ENCODE measurements at places on chromosomes 11 and 22.

GRCh38 chr11:128530118-128531074 lies 57.0 kb downstream of the ETS1 start:
- DNase-seq, result no peak

DNA sequence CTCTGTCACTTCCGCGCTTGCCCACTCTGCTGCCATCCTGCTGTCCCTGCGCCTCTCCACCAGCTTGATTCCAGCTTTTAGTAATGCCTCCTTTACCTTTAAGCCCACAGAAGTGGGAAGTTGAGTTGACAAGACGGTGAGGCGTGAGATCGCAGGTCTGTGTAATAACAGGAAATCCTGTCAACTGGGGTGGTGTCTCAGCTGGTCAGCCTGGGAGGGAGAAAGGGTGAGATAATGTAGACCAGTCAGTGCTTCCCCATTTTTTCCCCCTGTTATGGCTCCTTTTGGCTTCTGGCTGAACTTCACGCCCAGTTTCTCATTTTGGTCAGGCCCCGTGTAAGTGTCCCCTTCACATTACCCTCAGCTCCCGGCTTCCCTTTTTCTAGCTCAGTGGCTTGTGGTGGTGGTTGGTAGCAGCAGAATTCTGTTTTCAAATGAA lies 98.9 kb downstream of the TRAF6 start:
- no peak for DNase-seq

DNA sequence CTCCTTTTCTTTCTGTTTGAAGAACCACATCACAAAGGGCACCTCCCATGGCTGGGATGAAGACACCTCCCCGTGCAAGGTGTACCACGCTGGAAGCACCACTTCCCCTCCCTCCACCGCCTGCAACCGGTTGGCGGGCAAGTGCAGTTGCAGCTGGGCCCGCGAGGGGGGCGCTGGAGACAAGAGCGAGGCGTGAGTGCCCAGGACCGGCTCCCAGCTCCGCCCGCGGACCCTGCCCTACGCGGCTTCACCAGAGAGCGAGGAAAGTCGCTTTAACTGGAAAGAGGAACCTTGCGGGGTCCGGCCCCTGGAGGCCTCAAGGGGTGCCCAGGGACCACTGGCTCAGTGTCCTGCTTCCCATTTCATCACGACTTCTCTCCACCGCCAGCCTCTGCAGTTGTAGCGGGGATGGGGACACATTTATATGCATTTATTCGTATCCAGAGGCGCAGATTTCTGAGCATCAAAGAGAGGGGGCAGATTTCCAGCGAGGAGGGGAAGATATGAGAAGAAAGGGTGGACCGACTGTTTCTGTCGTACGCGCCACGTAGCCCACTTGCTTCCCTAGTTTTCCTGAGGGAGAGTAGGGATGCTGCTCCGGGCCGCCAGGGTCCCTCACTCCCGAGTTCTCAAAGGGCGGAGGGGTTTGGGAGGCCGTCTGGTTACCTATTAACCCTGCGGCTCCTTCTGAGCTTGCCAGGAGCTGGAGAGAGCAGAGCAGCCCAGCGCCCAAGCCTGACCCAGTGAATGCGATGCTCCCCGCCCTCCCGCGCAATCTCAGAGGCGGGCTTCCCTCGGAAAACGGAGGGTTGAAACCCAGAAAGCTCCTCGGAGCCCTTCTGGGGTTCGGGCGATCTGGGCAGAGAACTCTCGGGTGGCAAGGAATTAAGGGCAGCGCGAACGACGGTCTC lies 3.5 kb downstream of the ESAM start:
- DNase-seq, result peak; percentile 95

DNA sequence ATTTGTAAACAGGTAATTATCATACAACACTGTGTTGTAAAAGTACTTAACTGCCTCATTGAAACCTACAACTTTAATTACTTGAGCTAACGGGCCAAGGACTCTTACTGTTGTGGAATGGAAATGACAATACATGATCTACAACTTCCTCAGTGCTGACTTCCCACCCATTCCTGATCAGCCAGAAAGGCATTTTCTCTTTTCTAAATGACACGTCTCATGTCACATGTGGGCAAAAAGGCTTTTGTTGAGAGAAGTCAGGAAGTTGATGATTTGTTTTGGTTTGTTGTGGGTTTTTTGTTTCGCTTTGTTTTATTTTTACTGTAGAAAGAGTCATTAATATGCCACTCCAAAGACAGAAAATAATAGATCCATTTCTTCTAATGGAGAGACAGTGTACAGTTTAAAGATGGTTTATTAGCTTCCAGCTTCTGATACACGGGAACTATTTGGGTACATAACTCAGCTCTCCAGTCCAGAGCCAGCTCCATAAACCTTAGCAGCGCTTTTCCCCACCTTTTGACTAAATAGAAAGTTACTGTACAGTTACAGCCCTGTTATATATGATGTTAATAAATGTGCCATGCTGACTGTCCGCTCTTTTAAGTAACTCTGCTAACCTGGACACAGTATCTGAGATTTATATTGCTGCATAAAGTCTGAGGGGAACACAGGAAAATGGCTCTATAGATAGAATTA lies 509.4 kb upstream of the API5 start:
- no peak for DNase-seq

DNA sequence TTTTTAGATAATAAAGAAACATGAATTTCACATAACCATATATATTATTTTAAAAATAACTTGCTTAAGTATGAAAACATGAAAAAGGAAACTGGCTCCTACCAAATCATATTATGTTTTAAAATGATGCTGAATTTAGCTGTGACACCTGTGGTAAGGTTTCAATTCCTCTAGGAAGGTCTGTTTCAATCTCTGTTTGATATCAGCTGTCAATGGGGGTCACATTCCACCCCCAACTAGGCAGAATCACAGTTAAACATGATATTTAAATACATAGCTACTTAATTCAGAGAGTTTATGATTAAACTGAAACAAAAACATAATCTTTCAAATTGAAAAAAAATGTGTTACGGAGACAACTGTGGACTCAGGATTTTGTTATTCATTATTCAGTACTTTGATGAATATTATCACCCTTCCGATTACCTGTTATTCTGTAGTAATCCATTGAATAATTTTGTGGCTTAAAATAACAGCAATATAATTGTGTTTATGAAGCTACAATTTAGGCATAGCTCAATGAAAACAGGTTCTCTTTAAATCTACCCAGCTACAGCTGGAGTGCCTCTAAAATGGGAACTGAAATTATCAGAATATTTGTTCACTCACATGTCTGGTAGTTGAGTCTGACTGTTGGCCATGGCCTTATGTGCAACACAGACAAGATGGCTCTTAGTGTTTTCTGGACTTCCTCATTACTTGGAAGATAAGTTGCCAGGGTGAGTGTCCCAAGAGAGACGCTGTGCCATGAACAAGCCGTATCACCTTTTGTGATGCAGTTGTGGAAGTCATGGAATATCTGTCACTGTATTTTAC lies 244.6 kb upstream of the ANO3 start:
- DNase-seq, result no peak

DNA sequence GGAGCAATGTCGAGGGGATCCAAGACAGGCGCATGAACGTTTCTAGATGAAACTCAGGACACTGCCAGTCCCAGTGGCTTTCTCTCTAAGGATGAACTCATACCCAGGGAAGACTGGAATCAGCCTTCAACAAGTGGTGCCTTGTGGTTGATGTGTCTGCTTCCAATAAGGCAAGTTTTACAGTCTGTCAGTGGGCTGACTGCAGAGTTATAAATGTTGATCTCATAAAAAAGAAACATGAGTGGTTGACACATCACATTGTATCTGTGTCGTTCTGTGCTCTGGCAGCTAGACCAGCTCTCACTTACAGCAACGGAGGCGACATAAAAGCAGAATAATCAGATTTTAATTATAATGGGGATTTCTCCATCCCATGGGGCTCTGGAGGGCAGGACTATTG lies 96.7 kb downstream of the SNX19 start:
- DNase-seq, result no peak

DNA sequence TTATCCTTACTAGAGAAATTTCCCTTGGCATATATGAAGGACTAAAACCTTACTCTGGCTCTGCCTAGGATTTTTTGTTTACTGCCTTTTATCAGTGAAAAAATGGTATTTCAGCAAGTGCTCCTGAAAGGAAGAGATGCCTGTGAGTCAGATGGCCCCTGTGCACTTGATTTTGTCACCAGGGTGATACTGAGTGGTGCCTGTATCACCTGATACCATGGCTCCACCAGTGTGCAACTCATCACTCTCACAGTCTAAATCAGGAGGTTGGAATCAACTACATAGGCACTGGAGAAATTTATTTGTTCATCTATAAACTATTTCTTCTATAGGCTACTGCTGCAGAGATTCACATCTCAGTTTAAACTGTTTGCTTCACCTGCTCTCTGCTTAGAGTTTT lies 43.2 kb downstream of the F2 start:
- no peak for DNase-seq

DNA sequence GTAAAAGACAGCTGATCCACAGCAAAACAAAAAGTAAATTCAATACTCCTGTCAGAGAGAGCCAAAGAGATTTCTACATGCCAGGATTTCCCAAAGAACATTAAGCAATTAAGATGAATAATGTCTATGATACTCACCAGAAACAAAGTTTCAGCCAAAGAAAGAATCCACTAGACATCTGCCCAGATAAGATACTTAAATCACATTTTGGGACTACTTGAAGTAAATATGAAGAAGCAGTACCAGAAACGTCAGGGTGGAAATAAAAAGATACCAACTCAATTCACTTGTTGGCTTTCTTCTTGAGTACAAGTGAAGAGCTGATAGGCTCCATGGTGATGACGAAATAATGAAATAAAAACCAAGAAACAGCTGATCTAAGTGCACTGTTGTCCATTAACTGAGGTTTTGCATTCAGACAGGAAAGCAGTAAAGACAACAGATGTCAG lies 31.6 kb upstream of the ARHGAP32 start:
- DNase-seq, result no peak

- DNase-seq, result no peak
Measured at GRCh38 chr11:129184581-129184980, 7.5 kb downstream of the ARHGAP32 start.

GRCh38 chr11:126282361-126282735 lies 545 bp upstream of the TIRAP start:
- DNase-seq, result peak; percentile 57

- DNase-seq, result no peak
Measured at GRCh38 chr11:123045101-123045500, 16.8 kb downstream of the HSPA8 start.

DNA sequence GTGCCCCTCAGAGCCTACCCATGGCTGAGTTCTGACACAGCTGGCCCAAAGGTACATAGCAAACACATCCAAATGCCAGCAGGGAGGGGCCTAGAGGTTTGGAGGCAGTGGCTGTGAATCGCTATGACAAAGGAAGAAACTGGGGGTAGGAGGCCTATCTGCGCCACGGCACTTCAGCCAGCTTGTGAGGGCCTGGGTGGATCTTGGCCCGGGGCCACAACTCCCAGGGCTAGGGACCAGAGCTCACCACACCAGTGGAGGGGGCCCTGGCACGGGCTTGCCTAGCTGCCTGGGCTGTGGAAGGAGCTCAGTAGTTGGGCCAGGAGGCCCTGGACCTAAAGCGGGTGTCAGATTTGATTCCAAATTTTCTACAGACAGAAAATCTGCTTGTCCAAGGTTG lies 9.4 kb upstream of the NAP1L4 start:
- DNase-seq, result no peak

GRCh38 chr11:16758382-16759024 lies 20.1 kb downstream of the C11orf58 start:
- DNase-seq, result no peak

- DNase-seq, result no peak
Measured at GRCh38 chr11:5224538-5225479, 2.1 kb downstream of the HBB start.

DNA sequence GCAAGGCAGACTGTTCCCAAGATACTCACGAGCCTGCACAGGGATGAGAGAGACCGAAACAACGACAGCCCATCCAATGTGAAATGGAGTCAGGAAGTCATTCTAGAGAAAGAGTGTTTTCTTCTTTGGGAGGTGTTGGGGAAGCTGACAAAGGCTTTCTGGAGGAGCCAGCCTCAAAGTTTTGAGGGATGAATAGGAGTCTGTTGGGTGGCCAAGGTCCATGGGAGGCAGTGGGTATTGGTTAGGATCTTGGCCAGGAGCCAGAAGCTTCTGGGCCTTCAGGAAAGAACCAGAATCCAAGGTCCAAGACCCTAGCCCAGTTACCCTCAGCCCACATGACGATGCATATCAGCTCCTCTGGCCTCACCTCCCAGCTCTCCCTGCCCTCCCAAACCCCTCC lies 59.9 kb upstream of the SHISAL1 start:
- no peak for DNase-seq

- DNase-seq, result peak; percentile 43
Measured at GRCh38 chr11:62601122-62601371, 618 bp downstream of the MTA2 start.

GRCh38 chr11:69166218-69167115 lies 10.7 kb downstream of the SMIM38 start:
- DNase-seq, result no peak

DNA sequence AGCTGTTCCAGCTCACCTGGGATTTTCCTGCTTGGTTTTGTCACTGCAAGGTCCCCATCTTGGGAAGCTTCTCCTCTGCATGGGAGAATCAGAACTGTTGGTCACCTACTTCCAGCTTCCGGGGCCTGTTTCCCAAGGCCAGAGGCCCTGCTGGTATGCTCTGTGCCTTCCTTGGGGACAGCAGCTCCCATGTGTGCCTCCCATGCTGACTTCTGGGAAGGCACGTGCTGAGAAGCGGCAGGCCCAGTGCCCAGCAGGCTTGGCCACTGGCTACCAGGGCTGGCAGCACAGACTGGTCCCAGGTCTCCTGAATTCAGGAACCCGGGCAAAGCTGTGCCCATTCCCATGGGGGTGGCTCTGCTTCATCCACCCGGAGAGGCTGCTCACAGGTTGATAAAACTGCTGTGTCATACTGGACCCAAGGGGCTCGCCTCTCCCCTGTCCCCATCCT lies 33.8 kb downstream of the MYEOV start:
- DNase-seq, result no peak

DNA sequence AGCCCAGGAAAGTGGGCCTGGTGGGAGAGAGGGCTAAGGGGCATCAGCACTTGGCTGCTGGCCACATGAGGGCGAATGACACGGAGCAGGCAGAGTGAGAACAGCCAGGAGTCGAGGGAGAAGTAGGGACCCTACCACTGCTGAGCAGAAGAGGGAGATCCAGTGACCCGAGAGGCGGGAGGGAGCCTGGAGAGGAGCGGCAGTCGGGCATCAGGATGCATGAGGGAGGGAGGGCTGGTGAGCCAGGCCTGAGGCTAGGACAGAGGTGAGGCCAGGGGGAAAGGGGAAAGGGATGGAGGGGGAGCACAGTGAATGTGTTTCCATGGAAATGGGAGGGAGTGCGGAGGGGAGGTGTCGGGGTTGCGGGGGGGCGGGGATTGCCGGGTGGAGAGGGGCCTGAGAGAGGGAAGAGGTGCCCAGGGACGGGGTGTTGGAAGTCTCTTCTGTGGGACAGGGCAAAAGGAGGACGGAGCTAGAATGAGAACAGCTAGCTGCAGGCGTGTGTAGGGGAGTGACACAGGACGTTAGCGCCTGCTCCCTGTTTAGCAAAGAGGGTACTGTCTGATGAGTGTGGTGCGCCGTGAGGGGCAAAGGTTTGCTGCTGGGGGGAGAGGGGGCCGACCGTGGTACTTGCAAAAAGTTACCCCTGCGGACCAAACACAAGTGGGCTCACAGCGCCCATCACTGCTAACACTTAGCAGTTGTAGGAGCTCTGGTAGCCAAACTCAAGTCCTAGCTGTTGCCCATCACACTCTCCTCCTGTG lies 37.1 kb upstream of the WNT11 start:
- DNase-seq, result no peak

GRCh38 chr11:124109377-124109776 lies 5.9 kb upstream of the VWA5A start:
- no peak for DNase-seq
